Substantia nigra (tissue), 51 donors: ENCODE measurements at places on chromosomes 6 and 20.

DNA sequence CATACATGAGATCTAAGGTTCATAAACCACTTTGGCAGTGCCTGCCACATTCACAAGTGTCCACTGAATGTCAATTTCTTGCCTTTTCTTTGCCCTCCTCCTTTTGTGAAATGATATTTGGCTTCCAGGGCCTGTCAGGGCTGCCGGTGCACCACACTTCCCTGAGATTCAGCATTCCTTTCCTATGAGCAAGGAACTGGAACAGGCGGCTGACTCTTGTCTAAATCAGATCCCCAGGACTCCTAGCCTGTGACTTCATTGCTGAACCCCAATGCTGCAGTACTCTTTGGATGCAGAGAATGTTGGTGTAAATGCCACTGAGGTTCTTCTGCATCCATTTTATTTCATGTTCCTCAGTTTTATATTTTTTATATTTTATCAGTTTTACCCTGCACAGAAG is 172.2 kb downstream of the ARID1B start:
- DNase-seq = no peak

GRCh38 chr20:5001174-5002076 is at the start of gene SLC23A2:
SLC23A2 (minus strand) TSS chr20:5001510; CDS start chr20:4932562, 68,948 bp downstream.
- DNase-seq = peak; percentile 14

- DNase-seq = no peak
These were observed 15.6 kb downstream of the MAFB start for GRCh38 chr20:40673442-40673841.

DNA sequence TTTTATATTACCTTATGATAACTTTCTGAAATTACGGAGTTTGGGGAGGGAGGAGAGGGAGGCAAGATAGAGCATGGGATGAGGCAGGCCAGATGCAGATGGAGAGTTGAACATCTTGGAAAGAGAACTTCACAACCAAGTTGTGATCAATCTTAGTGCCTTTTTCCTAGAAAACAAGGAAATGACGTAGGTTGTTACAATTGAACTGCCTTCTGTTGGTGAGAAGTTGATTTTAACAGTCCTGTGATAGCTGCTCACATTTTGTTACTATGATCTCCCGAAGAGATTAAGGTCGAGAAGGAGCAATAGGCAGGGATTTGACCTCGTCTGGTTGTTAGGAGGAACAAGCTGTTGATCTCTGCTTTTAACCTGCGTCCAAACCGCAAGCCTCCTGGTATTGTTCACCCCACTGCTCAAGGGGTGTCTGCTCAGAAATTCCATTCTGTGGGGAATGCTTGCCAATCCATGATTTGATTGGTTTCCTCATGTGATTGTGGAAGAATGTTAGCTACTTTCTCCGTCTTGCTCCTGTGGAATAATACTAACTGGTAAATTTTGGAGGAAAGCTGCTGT is 35.1 kb downstream of the TIAM2 start:
- no peak for DNase-seq

DNA sequence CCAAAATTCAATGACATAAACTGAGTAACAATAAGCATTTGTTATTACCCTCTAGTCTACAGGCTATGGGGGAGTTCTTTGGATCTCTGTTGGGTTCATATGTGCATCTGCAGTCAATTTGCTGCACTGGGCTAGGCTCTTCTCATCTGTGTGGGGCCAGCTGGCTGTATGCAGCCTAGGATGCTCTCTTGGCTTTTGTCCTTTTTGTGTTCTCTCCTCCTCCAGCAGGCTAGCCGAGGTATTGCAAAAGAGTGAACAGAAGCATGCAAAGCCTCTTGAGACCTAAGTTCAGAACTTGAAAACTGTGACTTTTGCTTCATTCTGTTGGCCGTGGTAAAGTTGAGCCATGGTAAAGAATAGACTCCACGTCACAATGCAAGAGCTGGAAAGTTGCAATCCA is 62.8 kb upstream of the FOXO3 start:
- DNase-seq = no peak

DNA sequence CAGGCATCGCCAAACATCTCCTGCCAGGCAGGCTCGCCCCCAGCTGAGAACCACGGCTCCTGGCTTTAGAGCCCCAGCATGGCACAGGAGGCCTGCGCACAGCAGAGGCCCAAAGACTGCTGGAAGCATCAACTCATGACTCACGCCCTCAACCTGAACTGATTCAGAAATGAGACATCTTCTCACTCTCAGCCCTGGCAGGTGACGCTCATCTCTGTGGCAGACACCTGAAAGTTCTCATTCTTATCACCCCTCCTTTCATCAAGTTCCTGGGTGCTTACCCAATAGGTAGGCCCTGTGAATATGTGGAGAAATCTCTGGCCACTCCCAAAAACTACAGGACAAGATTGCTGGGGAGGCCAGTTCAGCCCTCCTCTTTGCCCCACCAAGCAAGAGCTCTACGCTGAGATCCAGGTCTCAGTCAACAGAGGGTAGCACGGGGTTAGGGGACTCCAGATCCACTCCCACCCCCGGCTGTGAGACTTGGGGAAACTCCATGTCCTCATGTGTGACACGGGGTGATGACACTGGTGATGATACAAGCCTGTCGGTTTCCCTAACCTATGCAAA is 11.3 kb downstream of the NFATC2 start:
- DNase-seq = no peak

GRCh38 chr6:167858086-167858591 is 31.4 kb downstream of the AFDN start:
- no peak for DNase-seq

GRCh38 chr6:105227295-105227767 is 47.5 kb upstream of the POPDC3 start:
- DNase-seq = no peak

DNA sequence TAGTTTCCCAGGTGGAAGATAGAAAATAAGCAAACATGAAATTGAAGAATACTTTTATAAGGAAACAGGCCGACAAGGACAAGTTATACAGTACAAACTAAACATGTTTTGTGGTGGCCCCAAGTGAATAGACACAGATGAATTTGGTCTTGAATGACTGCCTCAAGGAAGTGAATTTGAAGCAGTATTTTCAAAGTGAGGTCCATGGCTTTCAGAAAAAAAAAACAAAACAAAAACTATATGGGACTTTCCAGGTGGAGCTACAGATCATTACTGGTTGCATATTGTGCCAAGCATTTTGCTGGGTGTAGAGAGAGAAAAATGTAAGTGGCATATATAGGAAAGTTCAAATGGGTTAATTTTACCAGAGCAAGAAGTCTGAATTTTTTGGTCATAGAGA is 68.8 kb downstream of the CYB5R4 start:
- no peak for DNase-seq

GRCh38 chr6:43891072-43891870 is 121.3 kb downstream of the VEGFA start:
- DNase-seq = no peak

- DNase-seq = no peak
These were observed 21.4 kb upstream of the TRAM2 start for GRCh38 chr6:52598123-52598823.

GRCh38 chr20:20593447-20594170 is 118.8 kb downstream of the RALGAPA2 start:
- peak; percentile 14 for DNase-seq

- no peak for DNase-seq
These were observed 29.0 kb upstream of the GRM4 start for GRCh38 chr6:34174846-34175399.

- DNase-seq = no peak
These were observed 130.2 kb upstream of the CEP162 start for GRCh38 chr6:84357631-84358030.

DNA sequence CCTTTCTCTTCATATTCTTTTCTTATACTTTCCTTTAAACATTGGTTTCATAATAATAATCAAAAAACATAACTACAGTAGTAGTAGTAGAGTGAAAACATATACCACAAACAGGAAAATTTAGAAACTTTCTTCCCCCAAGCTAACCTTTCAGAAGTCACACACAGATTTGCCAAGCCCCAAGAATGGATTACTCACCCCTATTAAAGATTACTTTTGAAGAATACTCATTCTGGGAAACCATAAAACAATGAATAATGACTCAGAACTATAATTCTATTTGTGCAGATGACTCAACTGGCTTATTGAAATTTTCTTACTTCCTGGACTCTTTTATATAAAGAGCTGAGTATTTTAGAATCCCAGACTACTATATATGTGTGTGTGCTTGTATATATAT is 119.4 kb upstream of the GJE1 start:
- no peak for DNase-seq

DNA sequence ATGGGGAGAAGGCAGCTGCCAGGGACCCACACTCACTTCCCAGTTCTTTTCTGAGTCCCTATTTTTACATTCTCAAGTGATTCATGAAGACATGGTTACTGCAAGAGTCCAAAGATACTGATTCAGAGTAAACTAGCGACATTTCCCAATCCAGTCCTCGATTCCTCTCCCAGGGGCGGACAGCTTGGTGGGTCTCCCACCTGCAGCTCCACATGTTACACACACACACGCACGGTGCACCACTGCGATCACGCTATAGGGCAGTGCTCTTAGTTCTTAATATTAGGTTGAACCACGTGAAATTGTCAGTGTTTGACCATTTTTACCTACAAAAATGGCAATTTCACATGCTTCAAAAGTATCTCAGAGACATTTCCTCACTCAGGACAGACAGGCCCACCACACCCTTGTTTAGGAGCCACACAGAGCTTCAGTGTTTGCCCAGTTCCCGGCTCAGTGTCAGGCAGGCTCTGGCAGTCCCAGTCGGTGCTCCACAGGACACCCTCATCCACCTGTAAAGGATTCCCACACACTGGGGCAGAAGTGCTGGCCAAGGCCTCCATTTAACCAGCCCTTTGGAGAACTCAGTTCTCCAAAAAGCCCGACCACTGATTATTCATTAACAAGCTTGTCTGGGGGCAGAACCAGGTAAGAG is 51.8 kb downstream of the RRBP1 start:
- no peak for DNase-seq
